Aorta (tissue), 5 donors: ENCODE measurements at places on chromosomes 12 and 14. TPM values are rescaled to one million over a fixed set of nuclear protein-coding genes. Genes with fewer than 3 reads are reported as not detected.

COQ6 gene
- 21.5 TPM for total RNA-seq

SLIRP gene
- total RNA-seq = 84.4 TPM

DNA sequence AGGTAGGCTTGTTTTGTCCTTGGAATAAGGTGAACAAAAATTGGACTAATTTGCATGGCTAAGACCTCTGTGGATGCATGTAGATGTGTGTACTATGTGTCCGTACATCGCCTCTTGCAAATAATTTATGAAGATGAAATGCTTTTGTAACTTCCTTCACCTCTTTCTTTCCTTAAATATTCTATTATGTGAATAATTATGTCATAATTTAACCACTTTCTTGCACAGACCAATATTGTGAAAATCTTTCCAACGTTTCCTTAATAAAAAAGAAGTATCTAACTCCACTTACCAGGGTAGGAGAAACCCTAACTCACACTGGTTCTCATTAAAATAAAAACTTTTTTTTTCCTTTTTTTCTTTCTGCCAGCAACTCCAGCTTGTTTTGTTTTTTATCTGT, 4.0 kb downstream of the NANOG start:
- no peak for DNase-seq

DNA sequence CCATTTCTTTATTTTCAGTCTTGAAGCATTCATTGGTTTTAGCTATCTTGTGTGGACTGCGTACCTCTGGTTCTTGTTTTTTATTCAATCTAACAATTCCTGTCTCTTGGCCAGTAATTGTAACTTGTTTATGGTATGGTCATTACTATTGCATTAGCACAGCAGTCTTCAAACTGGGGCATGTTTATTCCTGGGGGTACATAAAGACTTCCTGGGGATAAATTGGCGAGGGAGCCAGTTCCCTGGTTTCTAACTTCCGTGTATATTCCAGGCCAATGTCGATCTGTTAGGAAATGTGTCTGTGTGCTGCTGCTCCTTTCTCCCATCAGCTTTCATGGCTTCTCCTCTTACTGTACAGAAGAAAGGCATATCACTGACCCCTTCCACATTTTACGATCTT, 13.7 kb upstream of the EVL start:
- no peak for DNase-seq

DNA sequence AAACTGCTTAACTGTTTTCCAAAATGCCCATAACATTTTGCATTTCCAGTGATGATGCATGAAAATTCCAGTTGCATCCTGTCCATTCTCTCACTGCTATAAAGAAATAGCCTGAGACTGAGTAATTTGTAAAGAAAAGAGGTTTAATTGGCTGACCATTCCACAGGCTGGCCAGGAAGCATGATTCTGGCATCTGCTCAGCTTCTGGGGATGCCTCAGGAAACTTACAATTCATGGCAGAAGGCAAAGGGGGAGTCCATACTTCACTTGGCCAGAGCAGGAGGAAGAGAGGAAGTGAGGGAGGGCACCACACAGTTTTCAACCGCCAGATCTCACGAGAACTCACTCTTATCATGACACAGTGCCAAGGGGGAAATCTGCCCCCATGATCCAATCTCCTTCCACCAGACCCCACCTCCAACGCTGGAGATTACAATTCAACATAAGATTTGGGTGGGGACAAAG, 18.2 kb upstream of the CLEC2D start:
- no peak for DNase-seq

DNA sequence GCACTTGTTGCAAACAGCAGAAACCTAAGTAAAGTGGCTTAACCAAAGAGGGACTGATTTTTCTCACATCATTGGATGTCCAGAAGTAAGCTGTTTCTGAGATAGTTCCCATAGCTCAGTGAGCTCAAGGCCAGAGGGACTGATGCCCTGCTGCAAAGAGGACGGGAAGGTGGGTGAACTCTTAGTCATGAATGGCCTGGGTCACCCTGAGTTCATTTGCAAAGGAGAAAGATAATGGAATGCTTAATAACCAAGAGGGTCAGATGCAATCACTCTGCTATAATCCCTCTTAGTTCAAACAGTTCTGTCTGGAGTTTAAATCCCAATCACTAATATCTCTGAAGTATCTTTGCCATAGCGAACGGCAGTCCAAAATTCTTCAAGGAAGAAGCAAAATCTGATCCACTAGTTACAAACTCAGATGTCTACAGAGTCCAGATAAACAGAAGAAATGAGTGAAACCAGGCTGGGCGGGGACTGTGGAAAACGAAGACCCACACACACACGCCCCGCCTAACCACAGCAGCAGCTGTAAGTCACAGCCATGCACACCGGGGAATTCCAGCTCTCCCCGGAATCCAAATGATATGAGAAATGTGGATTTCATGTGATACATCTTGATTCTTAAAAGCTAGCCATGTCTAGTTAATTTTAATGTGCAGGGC, 289.5 kb downstream of the TMEM132D start:
- no peak for DNase-seq

- no peak for DNase-seq
Observed at GRCh38 chr14:99050309-99050708, 221.7 kb downstream of the BCL11B start.

DNA sequence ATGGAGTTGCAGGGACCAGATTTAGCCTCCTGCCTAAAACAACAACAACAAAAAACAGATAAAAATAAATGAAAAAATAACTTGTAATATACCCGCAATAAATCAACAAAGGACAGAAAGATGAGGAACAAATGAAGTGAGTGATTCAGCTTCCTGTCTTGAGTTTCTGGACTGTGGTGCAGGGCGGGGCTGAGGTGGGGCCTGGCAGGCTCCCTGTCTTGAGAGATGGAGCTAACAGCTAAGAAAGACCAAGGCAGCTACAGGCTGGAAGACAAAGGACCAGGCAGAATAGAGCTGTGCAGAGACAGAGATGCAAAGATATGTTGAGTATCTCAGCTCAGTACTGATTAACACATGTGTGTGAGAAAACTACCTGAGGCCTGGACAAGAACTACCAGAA, 879.2 kb downstream of the AACS start:
- DNase-seq = no peak

DNA sequence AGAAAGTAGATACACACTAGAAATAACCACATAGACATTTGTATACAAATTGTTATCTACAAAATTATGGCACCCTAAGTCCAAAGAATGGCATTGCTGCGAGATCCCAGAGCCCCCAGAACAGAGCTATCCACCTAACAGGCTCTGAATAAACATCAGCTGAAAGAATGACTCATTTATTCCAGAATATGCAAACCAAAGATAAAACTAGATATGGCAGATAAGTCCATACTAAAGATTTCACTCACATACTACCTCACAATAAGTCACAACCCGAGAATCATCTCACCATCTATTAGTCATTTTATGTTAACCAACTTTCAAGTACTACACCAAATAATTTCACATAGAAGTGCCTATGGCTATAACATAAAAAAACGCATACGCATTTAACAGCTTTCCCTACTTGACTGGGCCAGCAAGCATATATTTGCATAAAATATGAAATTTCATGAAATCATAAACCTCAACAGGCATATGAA, 5.6 kb downstream of the CNIH1 start:
- no peak for DNase-seq

- DNase-seq = no peak
Observed at GRCh38 chr14:95191445-95192199, 34.3 kb upstream of the DICER1 start.

DNA sequence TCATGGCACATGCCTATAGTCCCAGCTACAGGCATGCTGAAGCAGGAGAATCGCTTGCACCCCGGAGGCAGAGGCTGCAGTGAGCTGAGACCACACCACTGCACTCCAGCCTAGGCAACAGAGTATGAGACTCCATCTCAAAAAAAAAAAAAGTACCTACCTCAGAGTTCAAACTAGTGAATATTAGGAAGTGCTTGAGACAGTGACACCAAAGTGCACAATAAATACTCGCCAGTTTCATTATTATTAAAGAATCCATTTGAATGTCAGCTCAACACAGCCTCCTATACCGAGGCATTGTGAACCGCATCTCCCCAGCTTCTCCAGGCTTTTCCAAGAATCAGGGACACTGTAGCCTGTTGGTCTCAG, 5.0 kb downstream of the GAPDH start:
- no peak for DNase-seq

GRCh38 chr12:53616950-53617349, 9.2 kb downstream of the ATF7 start:
- no peak for DNase-seq

DNA sequence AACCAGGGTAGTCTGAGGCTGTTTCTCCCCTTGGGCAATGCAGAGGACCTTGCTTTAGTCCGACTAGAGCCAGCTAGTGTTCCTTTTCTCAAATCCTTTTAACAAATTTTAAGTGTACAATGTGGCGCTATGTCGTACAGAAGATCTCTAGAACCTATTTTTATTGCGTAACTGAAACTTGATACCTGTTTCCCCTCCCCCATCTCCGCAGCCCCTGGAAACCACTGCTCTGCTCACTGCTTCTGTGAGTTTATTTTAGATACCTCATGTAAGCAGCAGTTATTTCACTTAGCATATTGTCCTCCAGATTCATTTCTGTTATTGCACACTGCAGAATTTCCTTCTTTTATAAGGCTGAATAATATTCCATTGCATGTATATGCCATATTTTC, 1092.3 kb downstream of the AACS start:
- no peak for DNase-seq

- no peak for DNase-seq
Observed at GRCh38 chr12:4820971-4821370, 88.7 kb upstream of the KCNA1 start.

- no peak for DNase-seq
Observed at GRCh38 chr14:31261859-31262731, 54.5 kb upstream of the HECTD1 start.

DNA sequence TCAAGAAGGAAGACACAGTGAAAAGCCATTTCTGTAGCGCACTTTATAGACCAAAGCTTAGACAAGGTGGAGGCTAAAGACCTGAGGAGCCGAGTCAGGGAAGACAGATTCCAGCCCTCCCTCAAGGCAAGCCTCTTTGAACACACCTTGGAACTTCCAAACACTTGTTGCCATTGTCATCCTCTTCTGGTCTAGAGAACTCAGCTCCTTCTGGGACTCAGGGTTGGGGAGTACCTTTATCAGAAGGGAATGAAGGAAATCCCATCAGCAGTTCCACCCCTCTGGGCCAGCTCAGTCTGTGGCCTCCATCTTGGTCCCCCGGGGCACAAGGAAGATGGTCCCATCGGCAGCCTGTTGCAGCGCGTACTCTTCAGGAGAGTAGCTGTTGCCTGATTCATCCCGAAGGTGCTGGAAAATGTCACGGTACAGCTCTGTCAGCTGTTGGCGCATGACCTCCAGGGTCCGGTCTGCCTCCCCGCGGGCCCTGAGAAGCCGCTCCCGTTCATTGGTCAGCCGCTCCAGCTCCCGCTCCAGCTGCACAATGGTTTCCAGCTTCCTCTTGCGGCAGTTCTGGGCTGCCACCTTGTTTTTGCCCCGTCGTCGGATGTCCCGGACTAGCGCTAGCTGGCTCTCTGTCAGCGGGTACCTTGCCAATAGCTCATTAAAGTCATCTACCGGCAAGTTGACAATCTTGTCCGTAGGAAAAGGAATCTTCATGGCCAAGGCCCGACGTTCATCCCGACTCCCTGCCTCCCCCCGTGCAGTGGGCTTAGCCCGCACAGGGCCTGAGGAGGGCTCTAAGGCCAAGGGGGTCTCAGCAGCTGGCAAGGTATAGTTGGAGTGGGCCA, 8.5 kb downstream of the NFE2 start:
- DNase-seq = peak; percentile 43

DNA sequence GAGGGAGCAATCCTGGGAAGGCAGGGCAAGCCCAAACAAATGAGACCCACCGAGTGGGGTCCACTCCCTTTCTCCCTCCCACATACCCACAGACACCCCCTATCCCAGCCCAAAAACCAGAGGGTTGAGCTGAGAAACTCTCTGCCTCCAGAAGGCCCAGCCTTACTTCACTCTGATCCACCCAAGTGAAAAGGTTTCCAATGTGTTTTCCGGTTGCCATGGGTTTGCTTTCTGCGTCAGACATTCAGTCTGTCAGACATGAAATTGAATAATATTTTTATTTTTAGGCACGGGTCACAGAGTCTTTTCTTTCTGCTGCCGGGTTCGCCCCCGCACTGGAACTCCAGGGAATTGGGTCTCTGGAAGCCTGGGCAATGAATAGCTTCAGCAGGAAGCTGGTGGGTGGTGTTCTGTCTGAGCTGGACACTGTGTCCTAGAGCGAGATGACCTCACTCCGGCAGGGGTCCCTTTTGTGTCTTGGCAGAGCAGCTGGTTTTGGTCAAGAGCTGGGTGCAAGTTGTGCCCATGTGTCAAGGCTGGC, 69.8 kb upstream of the CLMN start:
- DNase-seq = peak; percentile 76
